Stimulated activated CD4-positive, alpha-beta T cell treated with anti-CD3 and anti-CD28 coated beads, Interleukin-1b, Interleukin-23, amount 100 ng/mL, for 1 hour (primary cell): ENCODE measurements at places on chromosomes 3 and 15.

GRCh38 chr3:41106691-41107090 is 92.6 kb upstream of the CTNNB1 start:
- DNase-seq = no peak

DNA sequence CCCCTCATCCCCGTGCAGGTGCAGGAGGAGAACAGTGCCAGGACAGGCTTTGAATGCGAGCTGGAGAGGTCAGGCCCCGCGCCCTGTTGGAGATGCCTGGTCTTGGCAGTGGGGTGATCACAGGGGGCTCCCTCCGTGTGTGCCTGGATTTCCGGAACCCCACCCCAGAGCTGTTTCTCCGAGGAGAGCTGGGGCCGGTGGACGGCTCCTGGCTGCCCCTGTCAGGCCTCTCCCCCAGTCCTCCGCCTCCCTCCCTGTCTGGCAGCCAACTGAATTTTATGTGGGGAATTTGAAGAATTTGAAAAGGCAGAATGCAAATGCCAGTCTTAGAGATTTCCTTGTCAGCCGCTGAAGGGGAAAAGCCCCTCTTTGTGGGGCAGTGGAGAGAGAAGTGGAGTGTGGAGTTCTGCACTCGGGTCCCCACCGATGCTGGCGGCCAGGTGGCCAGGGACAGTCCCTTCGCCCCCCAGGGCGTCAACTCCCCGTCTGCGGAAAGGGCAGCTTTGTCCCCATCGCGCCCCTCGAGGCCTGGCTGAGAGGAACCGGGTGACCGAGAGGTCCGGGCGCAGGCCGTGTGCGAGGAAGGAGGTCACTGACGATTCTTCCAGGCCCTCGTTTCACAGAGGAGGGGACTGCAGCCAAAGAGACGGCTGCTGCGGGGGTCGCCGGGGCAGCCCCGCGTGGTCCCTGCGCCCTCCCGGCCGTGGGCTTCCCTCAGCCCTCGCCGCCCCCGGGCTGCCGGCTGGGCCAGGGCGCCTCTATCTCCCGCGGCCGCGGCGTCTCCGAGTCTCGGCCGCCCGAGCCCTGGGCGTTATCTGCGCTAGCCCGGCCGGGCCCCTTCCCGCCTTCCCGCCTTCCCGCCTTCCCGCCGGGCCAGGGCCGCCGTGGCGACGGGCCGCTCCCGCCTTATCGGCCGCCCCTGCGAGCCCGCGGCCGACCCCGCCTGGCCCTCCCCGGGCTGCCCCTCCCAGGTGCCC is 56.0 kb upstream of the LCTL start:
- DNase-seq = no peak

- no peak for DNase-seq
Measured at GRCh38 chr3:25182794-25183193, 245.3 kb upstream of the RARB start.

GRCh38 chr3:16467393-16467792 is 46.1 kb downstream of the RFTN1 start:
- no peak for DNase-seq

DNA sequence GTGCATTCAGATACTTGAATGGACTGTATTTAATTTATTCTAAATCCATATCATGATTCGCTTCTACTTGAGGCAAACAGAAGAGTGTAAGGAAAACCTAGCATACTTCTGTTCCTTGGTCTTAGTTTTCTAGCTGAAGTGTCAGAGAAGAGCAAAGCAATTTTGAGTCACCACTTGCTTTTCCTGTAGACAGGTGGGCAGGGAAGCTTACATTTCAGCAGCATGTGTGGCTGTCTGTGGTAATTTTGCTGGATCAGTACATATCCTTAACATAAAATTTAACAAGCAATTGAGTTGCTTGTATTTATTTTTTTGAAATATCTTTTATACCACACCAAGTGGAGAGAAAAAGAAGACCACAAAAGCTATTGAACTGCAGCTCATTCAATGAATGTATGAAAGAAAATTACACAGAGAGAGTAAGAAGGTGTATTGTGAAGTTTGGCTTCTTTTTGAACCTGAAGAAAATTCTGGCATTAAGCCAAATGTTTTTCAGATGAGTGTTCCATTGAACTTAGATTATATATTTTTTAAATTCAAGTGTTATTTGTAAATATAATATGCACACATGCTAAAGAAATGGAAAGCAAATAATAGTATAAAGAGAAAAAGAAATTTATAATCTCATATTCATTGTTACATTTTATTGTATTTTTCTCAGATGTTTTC is 747.6 kb downstream of the NAALADL2 start:
- no peak for DNase-seq

- no peak for DNase-seq
Measured at GRCh38 chr15:36948982-36949381, 151.4 kb downstream of the MEIS2 start.

DNA sequence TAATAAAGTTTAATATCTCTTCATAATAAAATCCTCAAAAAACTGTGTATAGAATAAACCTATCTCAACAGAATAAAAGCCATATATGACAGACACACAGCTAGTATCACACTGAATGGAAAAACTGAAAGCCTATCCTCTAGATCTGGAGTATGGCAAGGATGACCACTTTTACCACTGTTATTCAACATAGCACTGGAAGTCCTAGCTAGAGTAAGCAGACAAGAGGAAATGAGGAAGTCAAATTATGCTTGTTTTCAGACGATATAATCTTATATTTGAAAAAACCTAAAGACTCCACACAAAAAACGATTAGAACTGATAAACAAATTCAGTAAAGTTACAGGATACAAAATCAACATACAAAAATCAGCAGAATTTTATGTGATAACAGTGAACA is 57.4 kb upstream of the DIPK2A start:
- DNase-seq = no peak

DNA sequence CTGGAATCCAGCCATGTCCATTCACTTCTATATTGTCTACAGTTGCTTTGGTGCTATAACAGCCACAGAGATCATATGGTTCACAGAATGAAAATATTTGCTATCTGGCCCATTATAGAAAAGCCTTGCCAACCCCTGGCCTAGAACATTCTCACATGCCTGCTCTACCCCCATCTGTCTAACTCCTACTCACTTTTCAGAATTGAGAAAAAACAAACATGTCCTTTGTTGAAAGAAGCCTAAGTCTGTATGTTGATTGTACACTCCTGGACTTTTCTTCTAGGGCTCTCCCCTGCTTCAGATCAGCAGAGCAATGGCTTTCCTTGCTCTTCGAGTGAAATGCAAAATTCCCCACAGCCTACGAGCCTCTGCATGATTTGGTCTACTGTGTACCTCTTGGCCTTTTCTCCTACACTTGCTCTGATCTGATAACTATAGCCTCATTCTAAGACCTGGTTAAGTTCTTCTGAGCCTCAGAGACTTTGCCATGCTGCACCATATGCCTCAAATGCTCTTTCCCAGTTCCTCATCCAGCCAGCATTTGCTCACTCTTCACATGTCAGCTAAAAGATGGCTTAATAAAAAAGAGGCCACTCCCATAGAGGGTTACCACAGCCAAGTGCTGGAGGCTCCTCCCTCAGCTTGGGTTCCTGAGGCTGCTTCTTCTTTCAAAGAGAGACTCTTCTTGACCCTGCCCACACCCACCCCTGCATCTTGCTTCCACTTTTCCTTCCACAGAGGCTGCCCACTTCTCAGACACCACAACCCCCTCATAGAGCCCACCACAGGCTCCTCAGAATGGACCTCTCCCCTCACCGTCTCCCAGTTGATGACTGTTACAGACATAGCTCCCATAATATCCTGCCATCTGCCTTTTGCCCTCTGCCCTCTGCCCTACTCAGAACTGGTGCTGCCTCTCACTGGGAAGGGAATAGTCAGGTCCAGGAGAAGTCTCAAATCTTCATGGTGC is 22.9 kb upstream of the DCLK3 start:
- no peak for DNase-seq

DNA sequence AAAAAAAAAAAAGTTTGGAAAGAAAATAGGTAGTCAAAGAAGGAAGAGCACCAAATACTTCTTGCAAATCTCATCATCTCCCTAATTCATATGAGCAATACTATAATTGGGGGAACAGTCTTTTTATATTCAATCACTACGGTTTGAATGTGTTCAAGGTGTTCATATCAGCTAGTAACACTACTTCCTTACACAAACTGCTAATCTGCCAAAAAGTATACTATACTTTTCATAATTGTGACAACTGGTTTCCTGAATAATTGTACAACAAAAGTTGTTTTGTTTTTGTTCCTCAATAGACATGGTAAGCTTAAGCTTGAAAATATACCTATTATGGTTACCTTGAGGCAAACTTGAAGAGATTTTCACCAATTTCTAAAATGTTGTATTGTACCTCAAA is 12.1 kb downstream of the SETD2 start:
- no peak for DNase-seq

DNA sequence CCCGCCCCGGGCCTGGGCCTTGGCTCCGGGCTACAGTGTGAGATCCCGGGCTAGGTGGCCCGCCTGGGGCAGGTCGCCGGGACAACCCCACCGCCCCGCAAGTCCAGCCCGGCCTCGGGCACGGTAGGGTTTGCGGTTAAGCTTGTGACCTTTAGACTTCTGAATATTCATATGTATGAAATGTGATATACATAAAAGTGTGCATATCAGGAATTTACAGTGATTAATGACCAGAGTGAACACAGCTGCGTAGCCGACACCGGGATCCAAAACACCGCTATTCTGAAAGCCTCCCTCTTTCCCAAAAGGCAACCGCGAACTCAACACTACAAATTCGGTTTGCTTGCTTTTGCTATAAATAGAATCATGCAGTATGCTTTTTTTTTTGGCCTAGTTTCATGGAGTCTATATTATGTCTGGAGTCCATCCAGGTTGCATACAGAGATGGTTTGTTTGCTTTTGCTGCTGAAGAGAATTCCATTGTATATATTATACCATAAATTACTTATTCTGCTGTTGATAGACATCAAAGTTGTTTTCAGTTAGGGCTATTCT is 636 bp upstream of the SNRPA1 start:
- no peak for DNase-seq

GRCh38 chr3:189143321-189143720 is 28.4 kb upstream of the TPRG1 start:
- no peak for DNase-seq

- no peak for DNase-seq
Measured at GRCh38 chr15:68365140-68365745, 66.7 kb downstream of the ITGA11 start.

GRCh38 chr3:151351648-151352047 is 22.3 kb upstream of the P2RY13 start:
- DNase-seq = no peak

GRCh38 chr15:28911310-28911931 is 25.6 kb downstream of the APBA2 start:
- no peak for DNase-seq

- DNase-seq = no peak
Measured at GRCh38 chr3:105622169-105622568, 246.6 kb downstream of the CBLB start.

DNA sequence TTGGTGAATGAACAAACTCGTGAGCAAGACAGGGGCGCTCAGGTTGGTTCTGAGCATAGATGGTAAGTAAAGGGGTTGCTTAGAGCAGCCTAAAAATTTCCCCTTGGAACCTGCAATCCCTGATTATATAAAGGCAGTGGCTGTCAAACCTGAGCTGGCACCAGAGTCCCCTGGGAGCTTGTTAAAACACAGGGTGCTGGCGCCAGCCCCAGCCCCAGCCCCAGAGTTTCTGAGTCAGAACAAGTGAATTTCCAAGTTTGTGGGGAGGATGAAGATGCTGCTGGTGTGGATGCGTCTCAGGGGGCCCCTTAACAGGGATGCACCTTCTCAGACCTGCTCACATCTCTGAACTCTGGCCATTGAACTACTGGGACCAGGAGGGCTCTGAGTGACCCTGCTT is 48.2 kb downstream of the FEM1B start:
- DNase-seq = no peak

DNA sequence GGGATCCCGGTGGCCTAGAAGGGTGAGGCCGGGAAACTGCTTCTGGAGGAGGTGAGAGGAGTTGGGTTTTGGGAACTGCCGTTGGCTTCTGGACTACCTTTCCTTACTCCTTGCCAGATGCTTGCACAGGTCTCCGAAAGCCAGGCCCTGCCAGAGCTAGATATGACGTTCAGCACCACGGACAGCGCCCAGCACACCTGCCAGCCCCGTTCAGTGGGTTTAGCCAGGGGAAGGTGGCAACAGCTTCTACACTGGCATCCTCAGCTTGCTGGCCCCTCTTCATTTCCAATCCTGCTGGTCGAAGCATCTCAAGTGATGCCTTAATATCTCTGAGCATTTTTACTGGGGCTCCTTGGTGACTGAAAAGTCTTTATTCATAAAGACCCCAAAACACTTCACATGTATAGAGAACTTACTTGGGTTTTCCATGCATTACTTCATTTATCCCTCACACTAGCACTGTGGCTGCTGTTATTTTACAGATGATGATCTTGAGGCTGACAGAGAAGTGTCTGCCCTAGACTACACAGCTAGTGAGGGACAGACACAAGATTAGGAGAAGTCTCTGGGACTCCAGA is 21.9 kb downstream of the HCN4 start:
- DNase-seq = peak; percentile 14

DNA sequence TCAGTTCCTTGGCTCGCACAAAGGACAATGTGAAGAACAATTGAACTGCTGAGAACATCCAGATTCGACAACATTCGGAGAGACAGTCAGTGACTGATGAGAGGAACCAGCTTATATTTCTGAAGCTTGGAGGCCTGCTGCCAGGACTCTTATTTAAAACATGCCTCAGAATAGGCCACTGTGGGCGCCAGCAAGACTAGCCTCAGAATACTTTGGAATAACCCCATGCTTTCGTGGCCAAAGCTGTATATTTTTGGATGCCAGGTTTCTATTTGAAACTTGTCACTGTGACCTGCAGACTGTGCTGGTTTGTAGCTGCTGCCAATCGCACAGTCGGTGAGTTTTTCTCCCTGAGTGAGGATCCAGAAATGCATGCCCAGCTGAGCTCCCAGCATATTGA is 129.9 kb upstream of the UBE3A start:
- no peak for DNase-seq

DNA sequence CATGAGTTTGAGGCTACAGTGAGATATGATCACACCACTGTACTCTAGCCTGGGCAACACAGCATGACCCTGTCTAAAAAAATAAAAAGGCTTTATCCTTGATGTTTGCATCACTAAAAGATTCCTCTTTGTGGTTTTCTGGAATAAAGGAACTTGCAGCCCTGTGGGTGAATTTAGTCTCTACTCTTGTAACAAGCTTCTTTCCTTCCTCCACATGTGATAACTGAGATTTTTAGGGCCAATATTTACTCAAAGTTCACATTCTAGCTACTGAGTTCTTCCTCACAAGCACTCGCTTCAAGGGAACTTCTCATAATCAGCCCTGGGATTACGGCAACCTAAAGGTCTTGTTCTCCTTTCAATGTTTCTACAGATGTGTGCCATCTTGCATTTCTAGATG is 24.6 kb downstream of the COMMD2 start:
- no peak for DNase-seq

GRCh38 chr3:2861920-2862319 is 248.3 kb downstream of the IL5RA start:
- no peak for DNase-seq

DNA sequence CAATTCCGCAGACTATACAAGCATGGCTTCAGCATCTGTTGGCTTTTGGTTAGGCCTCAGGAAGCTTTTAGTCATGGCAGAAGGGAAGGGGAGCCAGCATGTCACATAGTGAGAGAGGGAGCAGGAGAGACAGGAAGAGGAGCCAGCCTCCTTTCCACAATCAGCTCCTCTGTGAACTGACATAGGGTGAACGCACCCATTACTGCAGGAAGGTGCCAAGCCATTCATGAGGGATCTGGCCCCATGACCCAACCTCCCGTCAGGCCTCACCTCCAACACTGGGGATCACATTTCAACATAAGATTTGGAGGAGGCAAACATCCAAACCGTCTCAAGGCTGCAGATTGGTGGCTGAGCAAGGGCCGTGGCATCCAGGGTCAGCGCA is 106.3 kb downstream of the LRRK1 start:
- DNase-seq = no peak
